Hematopoietic multipotent progenitor cell treated with erythropoietin and hydrocortisone succinate and interleukin-3 and kit ligand, for 15 days (in vitro differentiated cells): ENCODE measurements at places on chromosomes 11 and 22.

DNA sequence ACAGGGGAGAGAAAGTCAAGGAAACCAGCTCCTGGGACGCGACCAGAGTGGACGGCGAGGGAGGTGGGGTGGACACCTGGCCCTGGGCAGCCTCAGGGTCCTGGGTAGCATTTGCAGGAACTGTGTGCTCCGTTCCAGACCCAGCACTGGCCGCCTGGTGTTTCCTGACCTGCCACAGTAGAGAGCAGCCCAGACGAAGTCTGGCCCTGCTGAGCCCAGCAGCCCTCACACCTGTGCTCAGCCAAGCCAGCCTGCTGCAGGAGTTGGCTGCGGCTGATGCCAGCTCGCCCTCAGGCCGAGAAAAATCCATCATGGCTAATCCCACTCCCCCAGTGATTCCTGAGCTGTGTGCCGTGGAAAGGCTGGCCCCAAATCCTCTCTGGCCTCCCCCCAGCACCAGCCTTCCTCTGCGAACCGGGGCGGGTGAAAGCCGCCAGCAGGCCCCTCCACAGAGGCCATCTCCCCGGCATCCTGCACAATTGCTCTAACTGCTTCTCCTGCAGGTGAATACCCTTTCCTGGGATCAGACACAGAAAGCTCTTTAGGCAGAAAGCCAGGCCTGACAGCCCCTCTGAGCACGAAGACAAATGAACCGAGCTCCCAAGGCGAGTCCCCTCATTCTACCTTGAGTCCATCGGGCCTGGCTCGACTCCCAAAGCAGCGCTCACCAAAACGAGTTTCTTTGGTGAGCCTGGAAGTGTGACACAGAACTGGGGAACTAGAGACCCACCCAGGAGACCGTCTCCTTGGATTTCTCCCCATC is 88.6 kb downstream of the RTL6 start:
- no peak for DNase-seq

DNA sequence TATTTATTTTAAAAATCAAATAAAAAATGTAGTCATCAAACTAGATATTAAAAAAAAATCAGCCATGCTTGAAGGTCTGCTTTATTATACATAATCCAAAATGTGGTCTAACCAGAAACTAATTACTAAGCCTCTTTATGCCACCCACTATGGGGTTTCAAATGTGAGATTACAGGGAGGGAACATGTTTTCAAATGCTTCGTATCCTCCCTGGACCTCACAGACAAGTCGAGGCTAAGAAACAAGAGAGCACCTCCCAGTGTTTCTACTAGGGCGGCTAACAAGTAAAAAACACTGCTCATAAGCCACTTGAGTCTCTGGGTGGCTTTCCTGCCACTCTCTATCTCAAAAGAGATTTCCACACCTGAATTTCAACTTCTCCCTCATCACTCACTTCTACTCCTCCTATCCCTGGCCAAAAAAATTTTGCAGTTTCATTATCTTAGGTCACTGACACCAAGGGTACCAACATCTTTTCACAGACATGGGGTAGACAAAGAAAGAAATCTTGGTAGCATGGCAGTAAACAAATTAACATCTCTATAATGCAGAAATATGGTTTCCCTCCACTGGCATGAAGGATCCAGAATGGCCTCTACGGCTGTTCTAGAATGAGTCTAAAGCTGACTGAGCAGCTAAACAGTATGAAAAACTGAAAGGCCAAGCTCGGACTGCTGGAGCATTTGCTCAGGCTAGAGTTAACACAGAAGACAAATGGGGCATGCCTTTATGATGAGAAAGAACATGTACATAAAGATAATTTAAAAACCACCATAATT is 50.9 kb downstream of the PITPNB start:
- DNase-seq, result no peak

DNA sequence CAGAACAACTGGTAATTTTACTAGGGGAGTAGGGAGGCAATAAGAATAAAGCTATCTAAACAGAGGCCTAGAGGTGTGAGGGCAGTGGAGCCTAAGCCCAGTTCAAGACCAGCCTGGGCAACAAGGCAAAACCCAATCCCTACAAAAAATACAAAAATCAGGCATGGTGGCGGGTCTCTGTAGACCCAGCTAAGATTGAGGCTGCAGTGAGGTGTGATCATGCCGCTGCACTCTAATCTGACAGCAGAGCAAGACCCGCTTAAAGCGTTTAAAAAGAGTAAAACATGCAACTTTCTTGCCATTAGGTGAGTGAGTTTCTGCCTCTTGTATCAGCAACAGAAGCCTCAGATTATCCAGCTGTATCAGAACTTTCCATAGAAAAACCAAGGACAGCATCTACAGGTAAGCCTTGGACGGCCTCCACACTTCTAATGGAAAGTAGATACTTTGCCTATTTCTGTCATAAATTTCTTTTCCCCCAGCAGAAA is 12.1 kb downstream of the TAF1D start:
- no peak for DNase-seq

DNA sequence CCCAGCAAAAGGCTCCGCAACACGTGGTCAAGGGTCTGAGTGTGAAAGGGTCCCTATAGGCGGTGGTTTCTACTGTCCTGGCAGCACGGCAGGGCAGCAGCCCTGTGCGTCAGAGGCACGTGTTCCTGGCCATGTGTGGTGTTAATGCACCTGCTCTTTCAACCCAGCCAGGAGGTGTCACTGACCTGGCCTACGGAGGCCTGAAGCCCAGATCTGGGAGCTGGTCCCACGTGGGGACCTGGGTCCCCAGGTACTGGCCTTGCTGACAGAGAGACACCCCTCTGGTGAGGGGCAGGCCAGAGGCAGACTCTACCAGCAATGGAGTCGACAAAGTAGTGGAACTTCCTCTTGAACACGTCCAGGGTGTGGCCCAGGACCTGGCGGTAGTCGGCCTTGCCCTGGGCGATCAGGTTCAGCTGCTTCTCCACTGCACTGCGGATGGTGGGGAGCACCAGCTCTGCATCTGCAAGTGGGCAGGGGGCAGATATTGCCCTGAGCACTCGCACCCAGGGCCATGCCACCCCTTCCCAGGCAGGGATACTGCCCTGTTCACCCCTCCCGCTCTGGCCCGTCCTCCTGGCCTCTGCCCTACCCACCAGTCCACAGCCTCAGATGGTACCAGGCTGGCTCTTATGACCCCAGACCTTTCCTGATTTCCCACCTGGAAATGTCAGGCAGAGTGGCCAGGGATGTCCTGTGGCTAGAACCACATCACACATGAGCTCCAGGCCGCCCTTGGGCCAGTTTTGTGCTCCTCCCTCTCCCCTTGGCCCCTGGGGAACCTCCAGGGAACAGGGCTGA is 6.8 kb upstream of the PPM1F start:
- DNase-seq, result no peak

DNA sequence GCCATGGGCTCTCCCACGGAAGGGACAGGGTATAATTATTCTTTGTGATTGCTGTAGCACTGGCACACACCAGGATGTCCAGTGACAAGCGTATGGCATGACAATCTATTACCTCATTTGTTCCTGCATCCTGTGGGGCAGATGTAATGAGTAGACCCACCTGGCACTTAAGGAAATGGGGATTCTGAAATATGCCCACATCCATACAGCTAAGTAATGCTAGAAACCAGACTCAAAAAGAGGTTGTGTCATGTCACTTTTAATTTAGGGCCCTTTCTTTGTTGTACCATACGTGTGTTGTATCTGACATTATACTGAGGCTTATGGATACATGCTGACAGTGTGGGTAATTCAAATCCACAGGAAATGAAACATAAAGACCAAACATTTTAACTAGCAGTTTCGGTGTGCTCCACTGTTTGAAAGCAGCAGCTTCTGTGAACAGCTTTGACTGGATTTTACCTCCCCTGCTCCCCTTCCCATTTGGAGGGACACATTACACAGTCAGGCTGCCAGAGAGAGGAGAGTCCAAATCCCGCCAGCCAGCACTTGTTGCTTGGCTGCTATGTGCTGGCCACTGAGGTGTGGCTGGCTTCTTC is 21.2 kb downstream of the GRAMD1B start:
- no peak for DNase-seq

DNA sequence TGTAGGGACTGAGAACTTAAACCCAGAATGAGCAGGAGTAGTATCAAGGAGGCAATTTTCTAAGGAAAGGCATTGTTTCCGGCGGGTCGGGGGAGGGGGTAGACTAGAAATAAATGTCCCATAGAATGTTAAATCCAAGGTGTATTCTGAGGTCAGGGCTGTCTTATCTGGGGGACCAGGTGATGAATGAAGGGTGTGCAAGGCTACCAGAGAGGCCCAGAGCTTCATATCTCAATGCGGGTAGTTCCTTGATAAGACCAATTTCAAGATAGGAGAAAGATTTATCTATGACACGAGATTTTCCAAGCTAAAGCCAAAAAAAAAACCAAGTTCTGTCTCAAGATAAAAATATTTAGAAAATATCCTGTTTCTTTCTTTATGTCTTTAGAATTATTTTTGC is 8.3 kb upstream of the RCE1 start:
- no peak for DNase-seq

GRCh38 chr11:45238724-45239123 is 47.4 kb downstream of the SYT13 start:
- DNase-seq, result no peak
